ENCODE measurements at places on chromosomes 12 and 14. TPM values are rescaled to one million over a fixed set of nuclear protein-coding genes. Genes with fewer than 3 reads are reported as not detected.
A peak's percentile ranks its signal among the peaks of the same experiment; 100 is the strongest.

The FGD4 gene
- 2.1 TPM for polyA plus RNA-seq

The TSPAN19 gene
- polyA plus RNA-seq = not detected

DNA sequence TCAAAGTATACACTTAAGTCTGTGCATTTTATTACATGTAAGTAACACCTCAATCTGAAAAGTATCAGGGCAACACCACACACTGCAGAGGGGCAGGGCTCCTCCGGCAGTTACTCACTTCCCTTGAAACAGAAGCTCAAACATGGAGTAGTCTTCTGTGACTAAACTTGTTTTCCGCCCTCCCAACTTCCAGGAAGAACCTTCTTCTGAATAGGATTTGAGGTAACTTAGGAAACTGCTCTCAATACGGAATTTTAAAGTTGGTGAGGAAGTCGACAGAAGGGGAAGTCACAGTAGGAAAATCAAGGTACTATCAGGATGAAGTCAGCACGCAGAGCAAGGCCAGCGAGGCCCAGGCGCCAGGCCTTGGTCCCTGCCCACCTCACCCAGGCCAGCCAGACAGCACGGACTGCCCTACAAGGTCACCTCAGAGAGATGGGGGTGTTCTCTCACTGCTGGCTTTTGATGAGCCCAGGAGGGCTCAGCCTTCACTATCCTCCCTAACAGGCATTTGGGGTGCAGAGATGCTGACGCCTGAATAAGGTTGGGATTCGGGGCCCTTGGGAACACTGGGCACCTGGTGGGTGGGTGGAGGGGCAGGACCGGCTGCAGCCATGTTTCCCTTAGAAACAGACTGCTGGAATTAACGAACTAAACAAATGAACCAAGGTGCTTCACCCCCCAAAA is 5.8 kb downstream of the ANKRD9 start:
- DNase-seq = no peak

DNA sequence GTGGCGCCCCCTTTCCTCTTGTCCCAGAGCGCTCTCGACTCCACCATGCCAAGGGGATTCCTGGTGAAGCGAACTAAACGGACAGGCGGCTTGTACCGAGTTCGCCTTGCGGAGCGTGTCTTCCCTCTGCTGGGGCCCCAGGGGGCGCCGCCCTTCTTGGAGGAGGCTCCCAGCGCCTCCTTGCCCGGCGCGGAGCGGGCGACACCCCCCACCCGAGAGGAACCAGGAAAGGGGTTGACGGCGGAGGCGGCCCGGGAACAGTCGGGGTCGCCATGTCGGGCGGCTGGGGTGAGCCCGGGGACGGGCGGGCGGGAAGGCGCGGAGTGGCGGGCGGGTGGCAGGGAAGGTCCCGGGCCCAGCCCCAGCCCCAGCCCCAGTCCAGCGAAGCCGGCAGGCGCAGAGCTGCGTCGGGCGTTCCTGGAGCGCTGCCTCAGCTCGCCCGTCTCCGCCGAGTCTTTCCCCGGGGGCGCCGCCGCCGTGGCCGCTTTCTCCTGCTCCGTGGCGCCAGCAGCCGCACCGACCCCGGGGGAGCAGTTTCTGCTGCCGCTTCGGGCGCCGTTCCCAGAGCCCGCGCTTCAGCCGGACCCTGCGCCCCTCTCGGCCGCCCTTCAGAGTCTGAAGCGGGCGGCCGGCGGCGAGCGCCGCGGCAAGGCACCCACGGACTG is 376 bp downstream of the INSM2 start:
- DNase-seq = peak; percentile 5

DNA sequence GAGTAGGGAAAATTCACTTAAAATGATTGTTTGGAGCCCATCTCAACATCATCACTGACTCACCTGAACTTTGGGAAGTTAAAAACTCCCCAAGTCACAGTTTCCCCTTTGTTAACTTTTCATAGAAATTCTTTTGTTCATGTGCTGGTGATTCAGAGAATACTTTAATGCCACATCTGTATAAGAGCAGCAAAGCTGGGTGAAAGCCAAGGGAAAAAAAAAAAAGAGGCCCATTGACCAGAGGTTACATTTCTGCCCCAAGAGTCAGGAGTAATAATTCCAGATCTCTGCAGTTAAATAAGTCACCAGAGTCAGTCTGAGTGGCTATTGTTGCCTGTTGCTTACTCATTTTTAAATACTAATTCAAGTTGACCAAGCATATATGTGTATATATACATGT is 136.4 kb upstream of the LGR5 start:
- no peak for DNase-seq

GRCh38 chr14:96909841-96910364 is 112.7 kb downstream of the VRK1 start:
- DNase-seq = no peak

- no peak for DNase-seq
Observed at GRCh38 chr12:664075-664778, 982 bp upstream of the NINJ2 start.

DNA sequence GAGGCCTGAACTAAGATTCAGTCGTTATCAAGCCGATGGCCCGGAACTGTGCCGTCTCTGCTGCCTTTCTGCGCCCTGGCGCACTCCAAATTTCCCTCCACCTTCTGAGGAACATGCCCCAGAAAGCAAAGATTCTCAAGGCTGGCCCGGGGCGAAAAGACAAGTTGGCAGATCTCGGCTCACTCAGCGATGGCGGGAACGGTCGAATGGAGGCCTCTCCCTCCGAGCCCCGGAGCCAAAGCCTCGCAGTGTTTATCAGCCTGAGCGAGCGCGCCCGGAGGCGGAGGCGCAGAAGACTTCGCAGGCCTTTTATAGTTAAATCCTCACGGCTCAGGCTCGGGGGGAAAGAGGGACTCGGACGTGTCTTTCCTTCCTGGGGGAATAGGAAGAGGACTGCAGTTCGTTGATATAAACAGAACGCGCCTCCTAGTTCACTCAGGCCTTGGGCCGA is 5.6 kb downstream of the TBX5 start:
- peak; percentile 57 for DNase-seq

GRCh38 chr14:94175011-94175745 is 1.1 kb downstream of the PPP4R4 start:
- DNase-seq = no peak

Measured in IMR-90 (cell line).